ENCODE measurements at places on chromosomes 12 and 14.

GRCh38 chr14:93112891-93113677 lies 2.6 kb downstream of the ITPK1 start:
- peak; percentile 62 for DNase-seq

- DNase-seq = no peak
Measured at GRCh38 chr12:109310247-109311125, 1.4 kb upstream of the FOXN4 start.

GRCh38 chr12:123896767-123897166 lies 75.9 kb downstream of the CCDC92 start:
- DNase-seq = no peak

GRCh38 chr12:103858953-103859601 lies 18.0 kb upstream of the NT5DC3 start:
- DNase-seq = no peak

- DNase-seq = no peak
Measured at GRCh38 chr12:13022851-13023271, 21.3 kb upstream of the FAM234B start.

- DNase-seq = no peak
Measured at GRCh38 chr12:77494296-77494695, 336.4 kb upstream of the NAV3 start.

DNA sequence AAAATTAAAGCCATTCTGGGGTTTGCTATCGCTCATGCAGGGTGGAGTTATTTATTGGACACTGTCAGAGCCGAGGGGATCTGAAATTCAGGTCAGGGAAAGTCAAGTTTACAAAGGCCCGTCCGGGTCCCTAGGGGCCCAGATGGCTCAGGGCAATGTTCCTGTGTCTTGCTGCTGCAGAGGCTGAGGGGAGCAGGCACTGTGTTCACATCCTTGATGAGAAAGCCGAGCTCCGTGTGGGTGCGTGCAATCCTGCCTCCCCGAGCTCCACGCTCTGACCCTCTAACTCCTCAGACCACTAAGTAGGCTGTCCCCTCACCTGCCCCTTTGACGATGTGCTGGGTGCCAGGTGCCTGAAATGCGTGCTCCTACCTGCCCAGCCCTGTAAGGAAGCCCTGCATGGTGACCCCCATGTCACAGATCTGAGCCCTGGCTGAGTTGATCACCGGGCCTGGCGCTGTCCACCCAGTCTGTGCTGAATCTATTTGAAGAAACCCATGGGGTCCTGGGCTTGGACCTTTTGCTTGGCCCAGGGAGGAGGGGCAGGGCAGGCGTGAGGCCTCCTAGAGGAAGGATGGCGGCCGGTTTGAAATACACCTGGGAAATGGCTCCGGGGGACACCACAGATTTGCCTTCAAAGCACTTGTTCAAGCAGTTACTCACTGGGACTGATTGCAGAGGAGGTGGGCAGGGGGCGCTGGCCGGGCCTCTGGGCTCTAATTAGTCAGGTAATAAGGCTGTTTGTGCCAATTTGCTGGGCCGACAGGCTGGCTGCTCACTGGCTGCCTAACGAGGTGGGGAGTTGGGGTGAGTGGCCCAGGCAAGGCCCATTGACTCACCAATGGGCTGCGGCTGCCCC lies 204.3 kb downstream of the KIF26A start:
- DNase-seq = no peak

DNA sequence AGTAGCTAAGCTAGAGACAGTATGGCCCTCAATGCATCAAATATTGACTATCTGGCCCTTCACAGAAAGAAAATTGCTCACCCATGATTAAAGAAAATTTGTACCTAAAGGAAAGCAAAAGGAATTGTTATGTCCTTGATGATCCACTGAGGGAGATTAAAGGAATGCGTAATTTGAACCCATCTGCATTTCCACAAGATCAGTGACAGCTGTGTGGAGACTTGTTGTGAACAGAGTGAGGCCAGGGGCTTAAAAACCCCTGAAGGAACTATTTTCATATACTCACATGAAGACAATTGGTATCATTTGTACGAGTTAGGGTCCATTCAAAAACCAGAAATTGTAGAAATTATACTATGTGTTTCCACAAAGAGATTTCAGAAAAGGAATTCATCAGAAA lies 1908.1 kb upstream of the SEL1L start:
- DNase-seq = no peak

DNA sequence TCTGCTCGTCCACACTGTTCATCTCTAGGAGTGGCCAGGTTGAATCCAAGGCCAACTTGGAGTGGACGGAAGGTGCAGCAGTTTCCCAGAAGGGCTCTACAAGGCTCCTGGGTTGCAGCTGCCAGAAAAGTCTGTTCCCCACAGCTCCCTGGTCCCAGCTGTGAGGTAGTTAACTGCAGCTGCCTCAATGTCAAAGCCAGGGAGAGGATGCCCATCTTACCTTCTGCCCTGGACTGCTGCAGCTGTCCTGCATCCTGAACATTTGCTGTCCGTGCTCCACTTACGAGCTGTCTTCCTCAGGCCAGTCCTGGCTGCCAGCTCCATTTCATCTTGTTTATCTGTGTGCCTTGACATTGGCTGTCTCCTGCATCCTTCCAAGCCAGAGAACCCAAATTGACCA lies 227.3 kb downstream of the SLC41A2 start:
- no peak for DNase-seq

DNA sequence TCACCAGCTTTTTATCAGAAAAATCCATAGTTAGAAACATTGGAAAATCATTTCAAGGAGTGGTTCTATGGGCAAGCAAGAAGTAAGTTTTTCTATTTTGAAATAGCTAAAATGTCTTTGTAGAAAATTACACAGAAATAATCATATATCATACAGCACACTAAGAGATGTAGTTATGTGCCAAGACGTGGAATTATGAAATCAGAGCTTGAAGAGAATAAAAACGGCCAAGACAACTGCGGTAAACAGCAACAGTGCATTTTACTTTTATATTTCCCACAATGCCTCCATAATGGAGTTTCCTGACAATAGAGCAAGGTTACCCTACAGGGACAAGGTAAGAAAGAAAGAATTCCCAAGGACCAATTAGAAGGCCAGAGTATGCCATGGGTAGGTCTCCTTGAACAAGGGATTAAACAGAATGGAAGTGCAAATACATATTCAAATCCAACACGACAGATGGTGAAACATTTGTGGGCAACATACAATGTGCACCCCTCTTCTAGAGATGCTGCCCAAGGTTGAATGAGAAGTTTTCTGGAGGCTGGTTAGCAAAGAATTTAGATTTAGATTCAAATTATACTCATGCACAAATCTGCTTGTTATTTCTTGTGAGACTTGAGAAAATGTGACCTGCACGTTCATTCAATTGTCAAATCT lies 76.1 kb upstream of the BTG1 start:
- no peak for DNase-seq

DNA sequence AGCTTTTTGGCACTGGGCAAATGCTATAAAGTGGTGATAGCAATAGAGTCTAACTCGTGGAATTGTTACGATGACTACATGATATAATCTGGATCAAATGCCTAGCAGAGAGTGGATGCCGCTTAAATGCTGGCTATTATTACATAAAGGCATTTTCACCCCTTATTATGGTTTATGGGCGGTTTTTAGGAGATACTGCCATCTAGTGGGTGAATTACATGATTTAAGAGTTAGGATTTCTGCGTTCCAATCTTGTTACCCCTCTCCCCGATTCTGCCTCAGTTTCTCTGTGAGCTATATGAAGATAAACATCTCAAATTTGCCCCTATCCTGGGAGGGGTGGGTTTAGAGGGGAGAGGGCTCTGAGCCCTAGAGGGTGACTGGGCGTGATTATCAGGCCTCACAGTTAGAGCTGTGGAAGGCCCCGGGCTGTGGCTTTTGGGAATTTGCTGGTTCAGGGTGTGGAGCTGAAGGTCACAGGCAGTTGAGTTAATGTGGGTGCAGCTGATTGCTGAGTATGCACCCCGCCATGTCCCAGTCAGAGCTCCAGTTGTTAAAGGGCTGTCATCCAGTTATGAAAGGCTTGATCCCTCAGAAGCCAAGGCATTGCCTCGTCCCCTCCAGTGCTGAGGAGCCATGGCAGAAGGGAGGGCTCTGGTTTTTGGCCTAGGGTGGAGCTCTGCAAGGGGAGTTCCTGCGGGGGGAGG lies 14.4 kb downstream of the CLSTN3 start:
- DNase-seq = no peak

GRCh38 chr14:105330491-105330895 lies 15.9 kb downstream of the PACS2 start:
- no peak for DNase-seq

GRCh38 chr12:5952031-5952430 lies 7.0 kb upstream of the ANO2 start:
- DNase-seq = no peak

- DNase-seq = no peak
Measured at GRCh38 chr12:16019136-16019535, 108.0 kb downstream of the DERA start.

GRCh38 chr12:4210183-4210582 lies 63.4 kb upstream of the CCND2 start:
- no peak for DNase-seq

DNA sequence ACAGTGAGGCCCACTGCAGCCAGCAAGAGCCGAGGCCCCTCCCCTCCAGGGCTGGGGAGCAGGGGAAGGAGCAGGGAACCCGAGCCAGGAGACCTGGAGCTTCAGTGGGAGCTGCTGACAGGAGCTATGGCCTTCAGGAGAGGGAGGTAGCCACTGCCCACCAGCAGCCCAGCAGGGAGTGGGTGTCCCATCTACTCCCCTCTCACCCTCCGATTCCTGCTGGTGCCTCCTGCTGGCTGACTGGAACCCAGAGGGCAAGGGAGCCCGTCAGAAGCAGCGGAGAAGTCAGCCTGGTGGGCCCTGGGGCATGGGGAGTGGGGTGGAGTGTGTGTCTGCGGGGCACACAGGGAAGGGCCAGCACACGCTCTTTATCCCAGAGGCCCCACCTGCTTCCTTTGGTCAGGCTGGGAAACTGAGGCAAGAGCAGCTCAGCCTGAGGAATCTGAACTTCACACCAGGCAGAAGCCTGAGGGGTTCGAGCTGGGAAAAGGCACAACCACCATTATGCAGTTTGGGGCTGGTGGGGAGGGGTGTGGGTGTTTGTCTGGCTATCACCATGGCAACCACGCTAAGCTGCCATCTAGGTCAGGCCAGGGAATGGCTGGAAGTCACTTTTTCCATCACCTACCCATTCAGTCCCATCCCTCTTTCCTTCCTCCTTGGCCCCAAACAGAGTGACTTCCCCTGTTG lies 36.8 kb upstream of the PLEKHG6 start:
- DNase-seq = no peak

DNA sequence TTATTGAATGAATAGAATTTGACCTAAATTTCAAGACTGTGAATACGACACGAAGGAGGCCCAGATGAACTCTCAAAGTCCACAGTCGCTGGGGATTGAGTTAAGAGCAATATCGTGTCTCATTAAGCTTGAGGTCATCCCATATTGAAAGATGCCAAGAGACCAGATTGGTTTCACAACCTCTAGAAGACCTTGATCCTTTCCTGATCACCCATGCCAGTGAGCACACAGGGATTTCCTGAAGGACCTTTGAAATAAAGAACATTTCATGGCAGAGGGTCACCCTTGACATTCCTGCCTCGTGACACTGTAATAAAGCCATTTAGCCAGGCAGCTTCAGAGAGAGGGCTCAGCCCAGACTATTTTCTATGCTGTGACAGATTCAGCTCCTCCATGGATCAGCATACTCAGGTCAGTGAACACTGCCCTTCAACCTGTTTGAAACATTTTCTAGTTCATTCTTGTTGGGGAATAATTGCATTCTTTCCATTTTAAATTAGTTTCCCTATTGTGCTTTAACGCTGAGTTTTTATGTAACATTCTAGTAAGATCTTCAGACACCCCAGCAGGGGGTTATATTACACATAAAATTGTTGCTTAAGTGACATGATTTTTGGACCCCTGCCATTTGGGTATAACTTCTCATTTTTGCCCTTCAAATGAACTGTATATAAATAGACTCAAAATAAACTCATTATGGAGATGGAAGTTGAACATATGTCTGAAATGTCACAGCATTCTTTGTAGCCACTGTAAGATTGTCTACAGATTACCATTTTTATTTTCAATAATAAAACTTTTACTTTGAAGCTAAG lies 213.2 kb downstream of the C12orf50 start:
- DNase-seq = no peak

DNA sequence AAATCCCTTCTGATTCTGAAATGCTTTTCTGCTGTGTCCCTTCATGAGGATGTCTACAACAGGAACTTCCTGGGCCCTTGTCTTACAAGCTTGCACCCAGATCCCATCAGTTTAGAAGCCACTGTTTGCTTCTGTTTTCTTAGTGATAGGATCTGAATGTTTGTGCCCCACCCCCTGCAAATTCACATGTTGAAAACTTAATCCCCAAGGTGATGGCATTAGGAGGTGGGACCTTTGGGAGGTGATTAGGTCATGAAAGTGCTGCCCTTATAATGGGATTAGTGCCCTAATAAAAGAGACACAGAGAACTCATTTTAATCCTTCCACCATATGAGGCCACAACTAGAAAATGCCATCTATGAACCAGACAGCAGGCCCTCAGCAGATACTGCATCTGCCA lies 36.0 kb upstream of the GNPNAT1 start:
- DNase-seq = no peak

DNA sequence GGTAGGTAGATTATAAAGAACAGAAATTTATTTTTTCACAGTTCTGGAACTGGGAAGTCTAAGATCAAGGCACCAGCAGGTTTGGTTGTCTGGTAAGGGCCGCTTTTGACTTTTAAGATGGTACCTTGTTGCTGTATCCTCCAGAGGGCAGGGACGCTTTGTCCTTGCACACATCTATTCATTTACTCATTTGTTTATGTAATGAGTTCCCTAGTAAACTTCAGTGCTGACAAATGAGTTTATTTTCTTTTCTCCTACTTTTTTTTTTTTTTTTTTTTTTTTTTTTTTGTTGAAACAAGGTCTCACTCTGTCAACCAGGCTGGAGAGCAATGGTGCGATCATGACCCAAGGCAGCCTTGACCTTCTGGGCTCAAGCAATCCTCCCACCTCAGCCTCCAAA lies 195.7 kb downstream of the FBXL14 start:
- no peak for DNase-seq

DNA sequence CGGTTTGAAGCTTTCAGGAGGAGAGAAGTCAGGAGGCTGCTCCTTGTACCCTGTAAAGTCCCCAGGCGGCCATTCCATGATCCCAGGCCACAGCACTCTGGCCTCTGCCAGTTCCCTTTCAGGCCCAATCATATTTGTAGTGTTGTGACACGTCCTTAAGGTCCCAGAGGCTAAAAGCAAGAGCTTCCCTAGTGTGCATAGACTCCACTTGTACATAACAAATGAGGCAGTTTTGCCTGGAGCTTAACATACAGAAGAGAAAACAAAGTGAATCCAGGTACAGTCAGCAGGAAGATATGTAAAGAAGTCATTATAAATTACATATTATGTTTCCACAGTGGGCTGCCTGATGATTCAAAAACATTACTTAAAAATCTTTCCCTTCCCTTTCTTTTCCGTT lies 81.1 kb upstream of the RPH3A start:
- DNase-seq = no peak

- peak; percentile 7 for DNase-seq
Measured at GRCh38 chr14:88233915-88234314, 89.2 kb downstream of the KCNK10 start.
